ENCODE measurements at places on chromosomes 12 and 14.
A peak's percentile ranks its signal among the peaks of the same experiment; 100 is the strongest.

GRCh38 chr12:132211816-132212215 lies 67.6 kb downstream of the NOC4L start:
- DNase-seq, result no peak

DNA sequence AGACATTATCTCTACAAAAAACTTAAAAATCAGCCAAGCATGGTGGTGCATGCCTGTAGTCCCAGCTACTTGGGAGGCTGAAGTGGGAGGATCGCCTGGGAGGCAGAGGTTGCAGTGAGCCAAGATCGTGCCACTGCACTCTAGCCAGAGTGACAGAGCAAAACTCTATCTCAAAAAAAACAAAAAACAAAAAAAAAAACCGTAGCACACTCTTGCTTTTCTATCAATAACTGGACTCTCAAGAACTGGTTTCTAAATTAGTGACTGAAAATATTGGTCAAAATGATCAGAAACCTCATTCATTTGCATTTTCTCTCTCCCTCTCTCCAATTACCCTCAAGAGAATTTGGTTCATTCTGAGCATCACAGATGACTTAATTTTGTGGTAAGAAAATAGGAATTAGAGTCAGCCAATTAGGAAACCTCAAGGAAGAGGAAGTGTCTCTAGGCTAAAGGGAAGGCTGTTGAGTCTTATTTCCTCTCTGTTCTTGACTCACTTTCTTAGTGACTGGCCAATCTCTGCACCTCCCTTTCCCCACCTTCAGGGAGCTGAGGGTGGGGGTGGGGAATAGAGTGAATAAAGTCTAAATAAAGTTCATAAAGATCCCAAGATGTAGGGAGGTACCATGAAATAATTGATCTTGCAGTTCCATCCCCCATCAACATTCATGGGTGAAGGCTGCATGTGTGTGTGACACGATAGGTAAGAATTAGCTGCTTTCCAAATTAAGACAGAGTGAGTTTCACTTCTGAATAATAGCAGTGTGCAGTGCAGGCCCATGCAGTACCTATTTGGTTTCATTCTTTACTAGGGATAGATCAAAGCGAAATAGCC lies 6.8 kb upstream of the PSMA6 start:
- peak; percentile 77 for DNase-seq

DNA sequence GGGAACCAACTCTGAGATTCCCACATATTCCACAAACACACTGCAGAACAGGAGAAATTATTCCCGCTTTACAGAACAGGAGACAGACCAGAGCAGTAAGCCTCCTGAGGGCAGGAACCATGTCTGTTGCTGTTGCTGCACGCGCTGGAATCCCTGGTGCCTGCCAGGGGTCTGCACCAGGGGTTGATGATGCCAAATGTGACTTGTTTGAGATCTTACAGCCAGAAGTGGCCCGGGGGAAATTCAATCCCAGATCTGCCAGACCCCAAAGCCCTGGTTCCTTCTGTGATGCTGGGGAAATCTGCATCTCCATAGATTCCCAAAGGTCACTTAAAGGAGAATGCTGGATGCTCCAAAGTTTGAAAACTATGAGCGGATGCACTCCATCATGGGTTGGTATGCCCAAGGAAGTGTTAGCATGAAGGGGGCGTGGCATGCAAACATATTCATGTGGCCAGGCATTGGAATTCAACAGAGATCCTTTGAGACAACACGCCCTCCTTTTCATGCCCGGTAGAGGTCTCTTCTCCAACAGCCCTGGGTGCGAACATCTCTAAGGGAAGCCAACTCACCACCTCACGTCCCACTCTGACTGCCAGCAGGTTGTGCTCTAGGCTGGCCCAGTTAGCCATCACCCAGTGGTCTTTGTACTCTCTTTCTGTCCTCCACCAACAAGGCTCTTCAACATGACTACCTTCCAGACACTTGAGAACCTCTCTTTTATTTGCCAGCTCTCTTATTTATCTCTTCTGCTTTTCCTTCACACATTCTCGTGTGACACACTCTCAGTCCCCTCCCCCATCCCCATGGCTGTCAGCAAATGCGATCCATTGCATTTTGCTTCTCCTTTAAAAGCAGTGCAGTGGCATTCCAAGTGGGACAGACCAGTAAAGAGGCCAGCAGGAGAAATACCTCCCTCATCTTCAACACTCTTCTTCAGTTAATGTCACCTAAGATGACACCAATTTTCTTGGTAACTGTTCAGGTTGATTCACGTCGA lies 131.3 kb downstream of the ZFP36L1 start:
- no peak for DNase-seq

- no peak for DNase-seq
Measured at GRCh38 chr12:52691076-52691840, 11.1 kb upstream of the KRT1 start.

DNA sequence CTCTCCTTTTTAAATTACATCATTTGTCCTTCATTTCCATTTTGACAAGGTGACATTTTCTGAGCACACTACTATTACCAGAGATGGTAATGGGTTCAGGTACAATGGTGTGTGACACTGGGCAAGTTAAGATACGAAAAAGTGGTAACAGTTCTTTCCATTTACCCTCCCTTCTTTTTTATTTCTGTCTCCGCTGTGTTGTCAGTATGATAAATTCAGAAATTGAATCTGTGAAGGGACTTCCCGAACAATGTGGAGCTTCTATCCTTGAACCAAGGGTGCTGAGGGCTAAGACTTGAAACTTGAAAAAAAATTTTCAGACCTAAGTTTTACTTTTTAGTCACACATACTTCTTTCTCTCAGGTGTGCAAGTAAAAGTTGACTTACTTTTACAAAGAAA lies 103.7 kb downstream of the ERC1 start:
- no peak for DNase-seq

DNA sequence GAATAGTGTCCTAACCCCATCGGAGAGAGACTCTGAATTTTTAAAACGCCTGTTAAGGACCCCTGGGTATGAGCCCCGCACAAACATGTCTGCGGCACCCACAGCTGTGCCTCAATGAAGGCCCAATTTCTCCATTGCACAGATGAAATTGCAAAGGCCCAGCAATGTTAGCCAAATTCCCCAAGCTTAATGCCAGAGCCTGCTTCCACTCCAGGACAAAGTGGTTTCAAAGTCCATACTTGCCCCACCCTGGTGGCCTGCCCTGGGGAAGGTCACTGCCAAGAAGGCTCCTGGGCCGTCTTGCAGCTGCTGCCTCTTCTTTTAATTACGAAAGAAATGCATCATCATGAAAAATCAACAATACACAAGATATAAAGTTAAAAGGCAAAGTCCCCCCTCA lies 1179.7 kb downstream of the VRK1 start:
- no peak for DNase-seq

DNA sequence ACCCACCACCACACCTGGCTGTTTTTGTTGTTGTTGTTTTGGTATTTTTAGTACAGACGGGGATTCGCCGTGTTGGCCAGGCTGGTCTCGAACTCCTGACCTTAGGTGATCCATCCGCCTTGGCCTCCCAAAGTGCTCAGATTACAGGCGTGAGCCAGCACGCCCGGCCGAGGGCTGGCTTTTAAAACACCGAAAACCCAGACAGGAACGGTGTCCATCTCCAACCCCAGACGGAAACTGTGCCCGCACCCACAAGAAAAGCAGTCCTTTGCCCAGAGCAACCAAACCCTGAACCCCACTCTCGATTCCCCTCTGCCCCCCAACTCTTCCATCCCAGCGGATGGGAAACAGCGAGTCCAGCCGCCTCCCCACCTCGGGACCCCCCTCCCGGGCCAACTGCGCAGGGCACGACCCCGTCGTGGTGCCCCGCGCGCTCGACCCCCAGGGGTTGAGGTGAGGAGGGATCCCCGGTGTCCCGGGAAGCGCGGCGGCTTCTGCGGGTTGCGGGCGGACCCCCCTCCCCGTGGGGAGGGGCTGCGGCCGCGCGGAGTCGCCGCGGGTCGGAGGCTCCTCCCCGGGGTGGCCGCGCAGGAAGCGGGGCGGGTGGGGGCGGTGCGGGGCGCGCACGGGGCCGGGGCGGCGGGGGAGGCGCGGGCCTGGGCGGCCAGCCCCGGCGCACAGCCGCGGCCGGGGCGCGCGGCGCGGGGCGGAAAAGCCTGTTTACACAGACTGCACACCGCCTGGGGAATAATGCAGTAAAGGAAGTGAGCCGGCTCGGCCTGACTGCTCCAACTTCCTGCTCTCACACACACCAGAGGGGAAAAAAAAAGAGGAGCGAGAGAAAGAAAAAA lies at the start of gene ELK3:
Gene ELK3 (plus strand): TSS at position 651 of the 851 bp plus-strand sequence.
- peak; percentile 70 for DNase-seq

GRCh38 chr12:4383304-4383865 lies 3.9 kb upstream of the FGF23 start:
- DNase-seq, result peak; percentile 6

DNA sequence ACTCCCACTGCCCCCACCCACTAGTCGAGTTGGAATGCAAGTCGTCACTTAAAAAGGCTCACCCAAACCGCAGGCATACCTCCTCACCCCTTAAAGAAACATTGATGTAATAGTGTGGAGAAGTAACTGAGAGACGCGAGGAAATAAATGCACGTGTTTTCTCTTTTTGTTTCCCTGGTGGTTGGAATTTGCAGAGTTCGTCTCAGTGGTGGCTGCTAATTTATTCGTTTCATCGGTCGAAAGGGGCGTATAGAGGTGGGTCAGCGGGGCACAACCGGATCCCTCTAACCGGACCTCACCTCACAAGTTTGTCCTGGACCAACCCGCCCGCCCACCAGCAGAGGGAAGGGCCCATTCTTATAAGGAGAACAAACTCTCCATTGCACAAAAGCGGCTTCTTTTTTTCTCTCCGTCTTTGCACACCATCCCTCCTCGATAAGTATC lies 5.0 kb upstream of the NPAS3 start:
- no peak for DNase-seq

- no peak for DNase-seq
Measured at GRCh38 chr12:131897875-131898274, 3.5 kb downstream of the ULK1 start.

DNA sequence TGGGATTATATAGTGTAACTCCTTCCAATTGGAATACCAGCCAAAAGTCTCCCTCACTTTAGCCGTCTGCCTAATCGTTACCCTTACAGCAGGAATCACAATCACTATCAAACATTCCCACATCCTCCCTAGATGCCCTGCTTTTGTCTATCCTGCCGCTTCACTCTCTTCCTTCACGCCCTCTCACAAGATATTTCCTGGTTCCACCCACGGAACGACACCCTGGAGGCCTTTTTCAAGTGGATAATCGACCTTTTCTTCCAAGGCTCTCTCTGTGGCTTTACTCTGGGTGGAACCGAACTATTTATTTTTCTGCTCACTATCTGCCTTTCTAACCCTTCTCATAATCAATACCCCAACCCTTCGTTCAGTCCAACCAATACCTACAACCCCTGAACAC lies 58.9 kb downstream of the MOK start:
- no peak for DNase-seq
